Lower lobe of right lung (tissue), 2 donors: ENCODE measurements at places on chromosomes 2 and 18. TPM values are rescaled to one million over a fixed set of nuclear protein-coding genes. Genes with fewer than 3 reads are reported as not detected.

GRCh38 chr2:157805519-157805918, 70.6 kb downstream of the ACVR1 start:
- no peak for DNase-seq

DNA sequence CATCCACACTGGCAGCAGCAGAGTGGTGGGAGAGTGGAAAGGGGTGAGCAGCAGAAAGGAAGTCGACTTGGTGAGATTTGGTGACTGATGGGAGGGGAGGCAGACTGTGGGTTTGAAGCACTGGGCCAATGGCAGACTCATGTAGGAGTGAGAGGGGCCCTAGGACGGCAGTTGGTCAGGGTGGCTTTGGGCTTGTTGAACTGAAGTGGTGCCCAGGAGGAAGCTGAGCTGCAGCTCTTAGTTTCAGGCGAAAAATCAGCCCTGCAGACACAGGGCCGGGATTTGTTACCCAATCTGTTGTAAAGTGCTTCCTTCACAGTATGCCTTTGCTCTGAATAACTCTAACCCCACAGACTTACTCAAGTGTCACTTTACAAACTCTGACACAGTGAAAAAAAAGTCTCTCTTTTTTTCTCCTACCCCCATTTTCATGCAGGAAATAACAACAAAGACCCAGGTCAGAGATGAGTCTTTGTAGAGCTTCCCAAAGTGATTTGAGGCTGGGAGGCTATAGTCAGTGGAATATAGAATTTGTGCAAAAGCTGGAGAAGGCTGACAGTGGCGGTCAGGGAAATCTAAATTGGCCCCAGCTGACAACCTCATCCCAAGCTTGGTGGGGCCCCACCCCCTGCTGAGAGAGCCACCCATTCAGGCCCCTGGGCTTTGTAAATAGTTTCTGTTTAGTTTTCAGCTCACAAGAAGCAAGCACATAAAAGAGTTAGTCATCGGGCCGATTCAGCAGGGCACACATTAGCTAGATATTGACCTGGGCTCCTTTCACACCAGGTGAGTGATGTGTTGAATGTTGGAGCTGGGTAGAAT, 226.9 kb downstream of the VAPA start:
- DNase-seq, result no peak

The SPC25 gene
- total RNA-seq, result 0.50 TPM

- no peak for DNase-seq
Measured at GRCh38 chr2:184683911-184684310, 85.6 kb downstream of the ZNF804A start.

DNA sequence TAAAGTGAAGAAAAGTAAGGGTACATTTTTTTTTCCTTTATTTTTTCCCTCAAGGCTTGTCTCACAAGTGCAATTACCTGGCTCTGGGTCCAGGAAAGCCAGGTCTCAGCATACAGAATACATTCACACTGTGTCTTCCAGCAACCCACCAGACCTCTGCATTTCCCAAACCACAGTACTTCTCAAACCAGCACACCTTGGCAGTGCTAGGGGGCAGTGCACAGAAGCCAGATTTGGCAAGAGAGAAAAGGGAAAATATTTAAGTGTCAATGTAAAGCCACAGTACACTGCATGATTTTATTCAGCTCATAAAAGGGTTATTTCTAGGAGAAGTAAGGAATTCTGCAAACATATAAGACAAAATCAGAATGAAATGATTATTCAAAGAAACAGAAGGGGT, 172.8 kb downstream of the NRXN1 start:
- no peak for DNase-seq

- DNase-seq, result no peak
Measured at GRCh38 chr2:197704434-197705120, 592 bp upstream of the MARS2 start.

The TOGARAM2 gene
- total RNA-seq, result 15.4 TPM
